ENCODE measurements at places on chromosomes 1 and 21. TPM values are rescaled to one million over a fixed set of nuclear protein-coding genes. Genes with fewer than 3 reads are reported as not detected.

DNA sequence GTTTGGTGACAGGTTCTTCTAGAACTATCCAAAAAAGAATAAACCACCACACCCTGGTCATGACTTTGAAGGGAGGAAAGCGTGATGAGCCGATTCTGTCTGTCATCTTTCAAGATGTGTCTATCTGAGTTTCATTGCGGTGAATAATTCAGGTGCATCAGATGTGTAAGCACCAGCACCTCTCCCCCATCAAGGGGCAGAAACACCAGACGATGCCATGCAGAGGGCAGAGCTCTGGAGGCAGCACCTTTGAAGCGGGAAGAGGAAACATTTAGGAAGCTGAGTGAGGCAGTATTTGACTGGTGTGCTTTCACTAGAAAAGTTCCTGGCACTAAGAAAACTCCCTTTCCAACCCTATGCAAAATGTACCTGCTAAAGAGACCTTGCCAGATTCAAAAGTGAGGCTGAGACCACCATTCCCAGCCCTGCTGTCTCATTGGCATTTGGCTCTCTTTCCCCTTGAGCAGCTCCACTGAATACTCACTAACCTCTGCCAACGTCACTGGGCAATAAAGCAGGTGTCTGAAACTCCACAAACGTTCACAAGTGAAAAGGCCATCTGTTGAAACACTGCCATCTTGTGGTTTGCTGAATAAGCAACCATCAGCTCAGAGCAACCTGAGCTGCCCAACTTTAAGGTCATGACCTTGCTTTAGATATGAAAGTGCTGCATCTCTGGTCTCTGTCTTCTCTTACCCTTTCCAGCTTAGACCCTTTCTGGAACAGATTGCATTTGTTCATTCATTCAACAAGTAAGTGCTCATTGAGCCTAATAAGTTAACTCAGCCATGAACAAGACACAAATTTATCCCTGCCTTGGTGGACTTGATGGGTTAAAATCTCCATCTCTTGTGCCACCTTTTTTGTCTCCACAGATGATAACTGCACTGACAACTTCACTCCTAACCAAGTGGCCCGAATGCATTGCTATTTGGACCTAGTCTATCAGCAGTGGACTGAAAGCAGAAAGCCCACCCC lies 228.6 kb downstream of the PAPPA2 start:
- peak; percentile 57 for DNase-seq

DNA sequence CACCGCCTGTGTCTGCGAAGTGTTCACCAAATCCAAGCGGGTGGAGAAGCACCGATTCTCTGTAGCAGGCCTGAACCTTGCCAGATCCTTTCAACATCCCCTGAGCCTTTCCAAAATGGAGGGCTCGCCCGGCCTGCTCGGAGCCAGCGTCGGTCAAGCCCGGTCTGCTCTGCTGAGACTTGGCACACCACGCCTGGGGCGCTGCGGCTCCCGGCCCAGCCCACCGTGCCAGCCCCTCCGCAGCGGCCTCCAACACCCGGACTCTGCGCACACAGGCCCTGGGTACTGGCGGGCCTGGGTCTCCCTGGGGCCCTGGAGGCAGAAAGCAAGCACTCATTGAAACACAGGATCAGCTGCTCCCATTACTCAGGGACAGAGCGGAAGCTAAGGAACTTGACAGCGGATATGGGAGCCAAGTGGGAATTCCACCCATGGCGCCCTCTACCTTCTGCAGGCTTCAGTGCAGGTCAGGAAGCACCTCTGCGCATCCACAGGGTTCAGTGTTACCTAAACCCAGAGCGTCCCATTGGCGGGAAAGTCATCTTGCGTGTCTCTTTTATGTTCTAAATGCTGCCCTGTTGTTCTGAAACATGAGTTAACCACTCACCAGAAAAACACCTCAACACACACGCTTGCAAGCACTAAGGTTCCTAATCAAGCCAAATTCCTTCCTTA lies 159.9 kb downstream of the ZBTB18 start:
- DNase-seq = peak; percentile 37

DNA sequence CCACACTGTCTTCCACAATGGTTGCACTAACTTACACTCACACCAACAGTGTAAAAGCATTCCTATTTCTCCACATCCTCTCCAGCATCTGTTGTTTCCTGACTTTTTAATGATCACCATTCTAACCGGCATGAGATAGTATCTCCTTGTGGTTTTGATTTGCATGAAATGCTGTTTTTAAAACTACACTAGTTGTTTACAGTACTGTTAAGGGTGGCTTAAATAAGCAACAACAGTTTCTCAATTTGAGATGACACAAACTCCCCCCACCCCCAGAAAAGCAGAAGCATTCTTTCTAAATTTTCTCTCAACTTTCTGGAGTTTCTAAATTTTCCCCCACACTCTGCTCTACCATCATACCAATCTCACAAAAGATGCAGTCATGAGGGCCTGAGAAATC lies 7.1 kb upstream of the SLAMF7 start:
- DNase-seq = no peak

DNA sequence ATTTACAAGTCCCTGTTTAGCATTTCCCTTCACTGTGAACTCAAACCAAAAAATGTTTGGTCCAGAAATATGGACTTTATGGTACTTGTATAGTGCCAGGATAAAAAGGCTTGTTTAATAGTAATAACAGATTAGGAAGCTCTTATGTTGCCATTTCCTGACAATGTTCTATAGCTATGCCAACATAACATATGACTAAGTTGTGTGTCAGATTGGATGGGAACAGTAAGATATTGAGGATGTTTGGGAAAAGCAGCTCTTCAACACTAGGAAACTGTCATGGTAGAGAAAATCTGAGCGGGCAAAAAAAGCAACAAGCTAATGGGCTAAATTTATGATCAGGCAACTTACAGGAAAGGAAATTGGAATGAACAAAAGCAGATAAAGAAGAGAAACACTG lies 287.1 kb upstream of the ADGRL4 start:
- DNase-seq = no peak

GRCh38 chr1:109181085-109181806 lies 32.5 kb upstream of the SARS1 start:
- DNase-seq = no peak

DNA sequence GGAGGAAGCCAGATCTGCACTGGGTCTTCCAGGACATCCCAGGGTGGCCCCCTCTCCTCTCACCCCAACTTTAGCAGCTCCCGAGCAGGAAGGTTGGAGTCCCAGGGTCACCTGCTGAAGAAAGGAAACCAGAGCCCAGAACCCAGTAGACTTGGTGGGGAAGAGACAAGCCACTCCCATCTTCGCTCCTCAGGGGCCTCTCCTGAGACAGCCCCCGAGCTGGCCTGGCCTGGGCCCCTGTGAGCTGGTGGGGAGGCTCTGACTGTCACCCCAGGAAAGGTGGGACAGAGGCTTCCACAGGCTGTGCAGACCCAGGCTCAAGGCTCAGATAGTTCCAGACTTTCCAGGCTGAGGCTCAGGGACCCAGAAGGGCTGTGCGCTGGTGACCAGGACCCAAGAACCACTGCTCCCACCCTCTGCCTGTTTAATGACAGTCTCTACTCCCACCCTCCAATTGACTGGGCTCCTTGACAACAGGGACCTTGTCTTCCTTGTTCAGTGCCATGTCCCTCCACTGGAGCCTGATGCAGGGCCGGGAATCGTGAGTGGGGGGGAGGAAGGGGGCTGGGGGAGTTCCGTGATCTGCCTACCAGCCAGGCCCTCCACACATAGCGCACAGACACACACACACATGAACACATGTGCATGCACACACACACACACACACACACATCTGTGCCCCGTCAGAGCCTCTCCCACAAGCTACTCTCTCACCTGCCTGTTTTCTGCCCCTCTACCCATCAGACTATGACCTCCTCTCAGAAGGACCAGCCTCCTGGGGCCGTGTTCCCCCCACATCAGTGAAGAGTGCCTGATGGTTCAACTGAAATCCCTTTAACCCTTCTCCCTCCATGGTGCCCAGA lies 401.2 kb downstream of the MATN1 start:
- no peak for DNase-seq

- no peak for DNase-seq
Measured at GRCh38 chr1:94527447-94528031, 14.0 kb downstream of the F3 start.

- DNase-seq = no peak
Measured at GRCh38 chr1:40742363-40743061, 41.1 kb upstream of the KCNQ4 start.

The FYB2 gene
- total RNA-seq = not detected

The IL10 gene
- not detected for total RNA-seq

The LHX8 gene
- total RNA-seq = 16.1 TPM

The FMOD gene
- 0.10 TPM for total RNA-seq

The YBEY gene
- 42.9 TPM for total RNA-seq

Measured in H4 (cell line).